Stimulated activated CD8-positive, alpha-beta memory T cell treated with anti-CD3 and anti-CD28 coated beads, Interleukin-7, amount 100 ng/mL, for 1 hour (primary cell): ENCODE measurements at places on chromosomes 12 and 14.

- no peak for DNase-seq
Measured at GRCh38 chr12:76080017-76080728, 4.3 kb downstream of the NAP1L1 start.

DNA sequence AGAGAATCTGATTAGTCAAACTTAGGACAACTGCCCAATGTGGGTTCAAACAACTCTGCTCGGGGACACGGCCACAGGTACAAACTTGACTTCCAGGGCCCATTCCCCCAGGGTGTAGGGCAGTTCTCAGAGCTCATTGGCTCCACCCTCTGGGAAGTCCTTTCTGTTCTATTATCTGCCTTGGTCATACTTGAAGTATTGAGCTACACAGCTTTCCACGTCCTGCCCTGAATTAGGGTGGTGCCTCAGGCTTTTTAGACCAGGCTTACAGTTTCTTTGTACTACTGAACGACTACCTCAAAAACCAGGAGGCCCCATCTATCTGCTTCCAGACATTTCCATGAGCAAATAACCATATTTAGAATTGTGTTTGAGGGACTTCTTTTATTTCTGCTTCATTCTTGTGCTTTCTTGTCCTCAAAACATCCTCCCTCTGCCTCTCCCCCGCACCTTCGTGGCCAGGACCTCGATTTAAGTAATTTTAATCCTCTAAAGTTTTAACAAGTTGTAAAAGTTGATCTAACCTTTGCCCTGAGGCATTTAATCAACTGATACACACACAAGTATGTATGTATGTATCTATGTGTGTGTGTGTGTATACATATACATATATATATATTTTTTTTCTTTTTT is 281.7 kb upstream of the AMIGO2 start:
- no peak for DNase-seq

GRCh38 chr14:68661226-68662225 is 131.3 kb downstream of the ZFP36L1 start:
- DNase-seq: no peak

DNA sequence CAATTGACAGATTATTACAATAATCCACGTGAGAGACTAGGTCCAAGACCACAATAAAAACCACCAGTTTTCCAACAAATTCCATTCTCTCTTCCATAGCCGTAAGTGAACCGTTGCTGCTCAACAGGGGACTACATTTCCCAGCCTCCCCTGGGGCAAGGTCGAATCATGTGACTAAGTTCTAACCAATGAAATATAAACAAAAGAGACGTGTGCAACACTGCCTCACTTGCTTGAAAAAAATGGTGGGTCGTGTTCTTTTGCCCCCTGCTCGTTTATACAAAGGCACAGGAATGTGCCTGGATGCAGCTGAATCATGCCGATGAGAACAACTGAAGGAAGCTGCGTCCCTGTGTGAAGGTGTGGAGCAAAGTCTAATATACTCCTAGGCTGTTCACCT is 51.1 kb downstream of the HSPB8 start:
- DNase-seq: no peak

DNA sequence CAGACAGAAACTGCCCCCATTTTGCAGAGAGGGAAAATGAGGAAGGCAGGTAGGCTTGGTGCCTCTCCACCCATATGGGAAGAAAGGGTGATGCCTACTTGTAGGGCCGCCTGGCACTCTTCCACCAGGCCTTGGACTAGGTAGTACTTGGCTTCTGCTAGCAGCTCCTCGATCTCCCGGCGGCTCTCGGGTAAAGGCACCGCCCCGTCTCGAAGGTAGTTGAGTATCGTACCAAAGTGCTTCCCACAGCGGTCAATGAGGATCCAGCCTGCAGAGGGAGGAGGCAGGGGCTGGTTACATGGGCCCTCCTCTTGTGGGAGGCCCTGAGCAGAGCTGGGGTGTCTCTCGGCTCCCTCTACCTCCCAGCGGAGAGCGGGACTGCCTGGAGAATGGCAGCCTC is 16.6 kb downstream of the KCTD10 start:
- no peak for DNase-seq

DNA sequence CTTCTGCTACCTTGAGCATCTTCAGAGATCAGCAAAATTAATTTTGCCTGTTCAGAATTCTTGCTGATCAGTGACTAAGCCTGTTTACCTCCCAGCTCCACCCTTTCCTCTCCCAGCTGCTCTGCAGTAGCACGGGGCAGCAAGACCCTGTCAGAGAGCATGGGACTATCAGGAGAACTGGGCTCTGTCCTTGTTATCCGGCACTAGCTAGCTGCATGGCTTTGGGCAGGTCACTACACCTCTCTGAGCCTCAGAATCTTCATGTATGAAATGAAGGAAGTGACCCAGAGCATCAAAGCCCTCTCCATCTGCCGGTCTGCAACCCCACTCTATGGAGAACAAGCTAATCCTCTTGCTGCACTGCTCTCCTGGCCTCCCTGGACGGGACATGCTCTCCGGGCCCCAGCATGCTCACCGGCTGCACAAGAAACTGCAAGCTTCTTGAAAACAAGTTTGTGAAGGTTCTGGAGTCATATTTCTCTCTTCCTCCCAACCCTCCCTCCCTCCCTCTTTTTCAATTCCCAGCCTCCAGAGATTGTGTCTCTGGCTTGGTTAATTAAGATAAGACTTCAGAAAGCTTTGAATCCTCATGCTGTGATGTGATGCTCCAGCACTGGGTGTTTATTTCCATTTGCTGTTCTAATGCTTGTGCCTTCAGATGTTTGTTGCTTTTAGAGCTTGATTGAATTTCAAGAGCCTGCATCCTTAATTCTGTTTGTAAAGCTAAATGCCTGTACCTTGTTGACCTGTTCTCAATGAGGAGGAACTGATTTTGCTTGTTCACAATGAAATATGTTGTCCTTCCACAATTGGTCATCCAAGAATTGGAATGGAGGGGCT is 101.1 kb downstream of the CRACR2A start:
- DNase-seq: no peak

GRCh38 chr14:25371068-25371467 is 321.1 kb upstream of the STXBP6 start:
- no peak for DNase-seq

DNA sequence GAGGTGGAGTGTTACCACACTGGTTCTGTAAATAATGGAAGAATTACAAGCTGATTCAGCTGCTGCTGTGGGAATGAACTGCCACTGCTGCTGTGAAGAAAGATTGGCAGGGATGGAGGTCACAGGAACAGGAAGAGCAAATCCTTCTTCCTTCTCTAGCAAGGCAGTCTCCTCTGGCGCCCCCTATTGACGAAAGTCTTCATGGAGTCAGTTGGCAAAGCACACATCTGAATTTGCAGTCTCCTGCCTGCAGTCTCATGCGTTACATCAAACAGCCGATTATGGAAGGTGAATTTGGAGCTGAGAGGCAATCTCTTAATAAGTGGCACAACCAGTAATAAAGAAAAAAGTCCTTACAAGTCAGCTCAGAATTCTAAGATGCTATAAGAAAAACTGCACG is 106.0 kb upstream of the TMTC1 start:
- DNase-seq: no peak

GRCh38 chr12:101010896-101011295 is 199.1 kb downstream of the SLC5A8 start:
- DNase-seq: no peak

DNA sequence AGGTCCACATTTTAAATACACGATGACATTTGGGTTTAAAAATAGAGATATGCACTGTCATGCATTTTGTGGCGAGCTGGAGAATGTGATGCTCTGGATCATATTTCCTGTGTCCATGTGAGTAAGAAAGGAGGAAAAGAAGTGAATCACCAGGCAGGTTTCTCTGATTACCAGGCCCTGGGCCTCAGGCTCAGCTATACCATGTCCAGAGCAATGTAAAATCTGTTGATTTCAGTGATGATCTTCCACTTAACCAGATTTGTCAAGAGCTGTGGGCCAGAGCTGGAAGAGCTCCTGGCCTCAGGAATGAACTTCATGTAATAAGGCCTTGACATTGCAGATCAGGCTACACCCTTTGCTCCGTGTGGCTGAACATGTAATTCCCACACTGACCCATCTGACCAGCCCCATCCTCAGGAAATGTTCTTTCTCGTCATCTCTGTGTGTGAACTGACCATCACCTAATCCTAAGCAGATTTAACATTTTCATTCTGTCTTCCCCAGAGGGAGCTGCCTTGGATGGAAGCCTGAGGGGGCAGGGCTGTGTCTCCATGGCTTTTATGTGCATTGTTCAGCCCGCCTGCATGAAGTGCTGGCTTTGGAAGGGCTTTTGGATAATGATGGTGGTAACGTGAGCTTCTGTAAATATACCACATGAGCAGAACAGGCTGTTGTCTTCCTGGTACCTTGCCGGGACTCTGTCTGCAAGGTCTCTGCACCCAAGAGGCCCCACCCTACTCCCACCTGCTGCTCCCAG is 54.5 kb downstream of the CRACR2A start:
- no peak for DNase-seq

- no peak for DNase-seq
Measured at GRCh38 chr12:52277486-52278245, 3.2 kb downstream of the KRT86 start.

GRCh38 chr14:54444681-54445080 is 3.5 kb upstream of the CNIH1 start:
- DNase-seq: no peak

DNA sequence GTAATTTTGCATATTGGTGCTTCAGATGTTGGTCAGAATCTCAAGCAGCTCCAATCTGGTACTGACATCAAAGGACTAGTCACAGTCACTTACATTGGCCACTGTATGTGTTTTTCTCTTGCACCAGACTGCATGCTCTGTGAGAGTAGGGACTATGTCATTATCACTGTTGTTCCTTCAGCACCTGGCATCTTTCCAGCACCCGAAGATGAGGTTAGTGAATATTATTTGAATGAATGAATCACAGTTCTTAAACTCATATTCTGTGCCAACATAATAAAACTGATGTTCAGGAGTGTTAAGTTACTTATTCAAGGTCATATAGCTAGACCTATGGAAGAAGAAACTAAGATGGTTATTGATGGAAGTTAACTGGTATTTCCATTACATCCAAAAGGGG is 204.5 kb upstream of the TBX3 start:
- no peak for DNase-seq

GRCh38 chr12:1117970-1118563 is 127.0 kb downstream of the ERC1 start:
- DNase-seq: peak; percentile 45

DNA sequence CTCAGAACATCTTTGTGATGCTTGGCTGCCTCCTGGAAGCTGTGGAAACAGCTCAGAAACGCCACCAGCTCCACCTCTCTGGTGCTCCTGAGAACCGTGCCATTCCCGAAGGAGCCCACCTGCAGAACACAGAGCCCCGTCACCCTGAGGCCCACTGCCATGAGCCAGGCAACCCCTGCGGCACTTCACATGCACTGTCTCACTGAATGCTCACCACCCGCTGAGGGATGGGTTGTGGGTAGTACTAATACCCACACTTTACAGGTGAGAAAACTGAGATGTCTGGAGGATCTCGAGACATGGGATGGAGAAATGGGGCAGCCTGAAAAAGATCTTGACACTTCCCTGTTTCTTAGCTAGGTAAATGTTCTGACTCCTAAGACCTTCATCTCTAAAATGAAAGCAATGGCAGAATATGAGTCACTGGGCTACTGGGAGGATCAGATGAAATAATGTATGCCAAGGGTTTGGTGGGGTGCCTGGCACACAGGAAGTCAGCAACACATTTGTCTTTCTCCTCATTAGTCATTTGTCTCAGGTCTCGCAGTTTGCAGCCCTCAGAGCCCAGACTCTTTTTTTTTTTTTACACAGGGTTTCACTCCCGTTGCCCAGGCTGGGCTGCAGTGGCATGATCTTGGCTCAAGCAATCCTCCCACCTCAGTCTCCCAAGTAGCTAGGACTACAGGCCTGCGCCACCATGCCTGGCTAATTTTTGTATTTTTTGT is 5.3 kb downstream of the OASL start:
- DNase-seq: peak; percentile 32

DNA sequence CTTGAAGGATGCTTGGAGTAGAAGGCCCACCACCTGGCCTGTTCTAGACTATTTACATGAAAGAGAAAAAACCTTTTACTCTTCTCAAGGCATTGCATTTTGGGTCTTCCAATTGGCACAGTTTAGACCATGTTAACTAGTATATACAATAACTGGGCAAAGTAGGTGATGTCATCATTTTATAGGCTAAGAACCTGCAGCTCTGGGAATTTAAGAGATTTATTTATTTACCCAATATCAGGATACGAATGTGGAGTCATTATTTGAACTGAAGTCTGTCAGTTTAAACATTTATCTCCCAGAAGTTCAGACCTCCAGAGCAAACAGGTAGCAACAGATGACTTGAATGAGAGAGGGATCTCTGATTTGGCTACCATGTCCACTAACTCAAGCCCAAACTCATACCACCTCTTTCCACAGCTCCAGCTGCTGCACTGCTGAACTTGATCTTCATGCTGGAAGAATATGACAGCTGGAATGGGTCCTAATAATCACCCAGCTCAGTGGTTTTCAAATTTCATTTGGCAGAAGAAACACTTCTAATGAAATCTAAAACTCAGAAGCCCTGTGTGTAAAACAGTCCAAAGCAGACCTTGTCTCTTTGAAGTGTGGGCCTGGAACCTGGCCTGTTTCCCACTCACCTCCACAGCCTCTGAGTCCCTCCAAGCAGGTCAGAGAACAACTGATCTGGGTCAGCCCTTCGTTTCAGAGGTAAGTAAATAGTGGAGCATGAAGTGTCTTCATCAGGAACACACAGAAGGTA is 179.2 kb downstream of the EMP1 start:
- no peak for DNase-seq

- DNase-seq: no peak
Measured at GRCh38 chr14:96297000-96297399, 41.0 kb downstream of the BDKRB1 start.

GRCh38 chr12:51335931-51336330 is 10.5 kb downstream of the CELA1 start:
- no peak for DNase-seq

DNA sequence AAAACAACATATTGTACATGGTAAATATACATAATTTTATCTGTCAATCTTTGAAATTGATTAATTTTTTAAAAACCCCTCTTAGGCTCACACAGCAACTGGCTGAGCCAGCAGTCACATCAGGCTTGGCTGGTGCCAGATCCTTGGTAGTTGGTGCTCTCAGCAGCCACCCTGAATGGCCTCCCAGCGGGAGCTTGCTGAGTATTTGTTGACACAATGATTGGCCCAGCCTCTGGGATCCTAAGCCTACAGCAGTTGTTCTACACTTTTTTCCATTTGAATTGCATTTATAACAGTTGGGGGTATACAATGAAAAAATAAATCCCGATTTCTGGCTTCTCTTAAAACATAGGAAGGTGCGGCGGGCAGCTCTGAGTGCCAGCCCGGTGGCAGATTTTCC is 11.1 kb downstream of the PRKAB1 start:
- DNase-seq: no peak

GRCh38 chr12:25416516-25416915 is 136.6 kb downstream of the LMNTD1 start:
- DNase-seq: no peak

- DNase-seq: no peak
Measured at GRCh38 chr12:94534774-94535509, 75.3 kb upstream of the CEP83 start.

DNA sequence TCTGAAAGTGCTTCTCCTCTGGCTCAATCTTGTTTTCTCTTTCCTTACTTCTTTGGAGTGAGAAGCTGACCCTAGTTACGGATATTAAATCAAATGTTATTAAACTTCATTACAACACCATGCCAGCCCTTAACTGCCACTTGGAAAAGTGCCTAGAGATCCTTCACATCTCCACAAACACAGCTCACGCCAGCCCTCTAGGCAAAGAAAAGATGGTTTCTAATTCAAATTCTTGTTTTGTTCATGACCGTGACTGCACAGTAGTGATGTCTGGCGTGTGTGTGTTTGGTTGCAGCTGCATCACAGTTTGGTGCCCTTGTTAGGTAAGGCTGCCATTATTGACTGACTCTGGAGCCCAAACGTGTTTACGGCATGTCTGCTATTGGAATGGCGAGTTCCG is 113.0 kb downstream of the BEGAIN start:
- DNase-seq: no peak
